Fibroblast of upper back skin (primary cell): ENCODE measurements at places on chromosomes 3 and 15.
A peak's percentile ranks its signal among the peaks of the same experiment; 100 is the strongest.

DNA sequence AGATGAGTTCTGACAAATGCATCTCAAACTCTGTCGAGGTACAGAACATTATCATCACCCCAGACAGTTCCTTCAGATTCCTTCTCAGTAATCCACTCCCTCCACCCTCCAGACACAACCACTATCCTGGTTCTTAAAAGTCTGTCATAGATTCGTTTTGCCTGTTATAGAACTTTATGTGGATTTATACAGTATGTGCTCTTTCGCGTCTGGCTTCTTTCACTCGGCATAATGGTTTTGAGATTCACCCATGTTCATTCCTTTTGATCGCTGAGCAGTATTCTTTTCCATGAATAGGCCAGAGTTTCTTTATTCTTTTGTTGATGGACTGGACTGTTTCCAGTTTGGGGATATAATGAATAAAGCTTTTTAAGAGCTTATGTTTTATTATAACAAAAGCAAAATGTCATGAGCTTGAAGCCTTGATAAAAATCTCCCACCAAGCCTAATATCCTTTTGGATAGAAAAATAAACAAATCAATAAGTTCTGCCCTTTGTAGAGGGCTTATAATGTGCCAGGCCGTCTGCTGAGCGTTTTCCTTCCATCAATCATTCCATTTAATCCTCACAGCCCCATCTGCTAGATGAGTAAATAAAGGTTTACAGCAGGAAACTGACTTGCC, 21.3 kb upstream of the RFTN1 start:
- DNase-seq = no peak

- DNase-seq = no peak
Measured at GRCh38 chr3:188268336-188268735, 114.4 kb downstream of the LPP start.

- DNase-seq = peak; percentile 87
Measured at GRCh38 chr3:69411346-69411745, 25.5 kb upstream of the FRMD4B start.

DNA sequence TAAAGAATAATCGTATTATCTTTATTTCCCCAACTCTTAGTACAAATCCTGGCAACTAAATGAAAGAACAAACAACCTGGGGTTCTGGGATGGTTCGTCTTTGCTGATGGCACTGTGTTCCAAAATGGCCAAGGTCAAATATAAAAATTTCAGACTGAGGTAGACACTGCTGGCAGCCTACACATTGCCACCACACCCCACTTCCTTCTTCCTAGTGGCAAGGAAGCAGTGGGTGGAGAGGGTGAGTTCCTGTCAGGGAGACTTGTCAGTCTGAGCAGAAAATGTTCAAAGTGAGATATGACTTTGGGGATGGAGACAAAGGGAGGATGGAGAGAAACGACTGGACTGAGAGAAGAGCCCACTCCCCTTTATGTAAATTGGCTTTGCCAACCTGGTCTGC, 69.6 kb downstream of the LMCD1 start:
- no peak for DNase-seq

DNA sequence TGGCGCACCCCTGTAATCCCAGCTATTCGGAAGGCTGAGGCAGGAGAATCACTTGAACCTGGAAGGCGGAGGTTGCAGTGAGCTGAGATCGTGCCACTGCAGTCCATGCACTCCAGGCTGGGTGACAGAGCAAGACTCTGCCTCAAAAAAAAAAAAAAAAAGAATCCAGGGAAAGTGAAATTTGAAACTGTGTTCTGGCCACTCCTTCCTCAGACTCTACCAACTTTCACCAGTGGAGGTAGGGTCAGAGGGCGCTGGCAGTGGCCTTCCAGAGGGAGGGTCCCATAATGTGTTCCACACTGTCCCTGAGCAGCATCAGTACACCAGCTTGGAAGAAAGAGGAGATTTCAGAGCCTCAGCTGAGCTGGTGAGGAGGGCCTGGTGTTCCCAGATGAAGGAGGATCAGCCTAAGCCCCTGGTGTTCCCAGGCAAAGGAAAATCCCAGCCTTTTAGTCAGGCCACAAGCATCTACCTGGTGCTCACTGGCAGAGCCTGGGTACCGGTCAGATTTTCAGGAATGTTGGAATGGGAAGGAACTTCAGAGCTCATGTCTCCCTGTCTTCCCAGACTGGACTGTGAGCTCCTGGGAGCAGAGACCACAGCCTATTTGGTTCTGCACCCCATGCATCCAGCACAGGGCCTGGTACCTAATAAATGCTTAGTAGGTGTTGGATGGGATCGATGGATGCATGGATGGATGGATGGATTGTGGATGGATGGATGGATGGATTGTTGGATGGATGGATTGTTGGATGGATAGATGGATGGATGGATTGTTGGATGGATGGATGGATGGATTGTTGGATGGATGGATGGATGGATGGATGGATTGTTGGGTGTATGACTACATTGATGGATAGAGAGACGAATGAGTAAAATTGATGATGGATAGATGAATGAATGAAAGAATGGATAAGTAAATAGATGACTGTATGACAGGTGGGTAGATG, 117.9 kb downstream of the CORO2B start:
- DNase-seq = peak; percentile 38

DNA sequence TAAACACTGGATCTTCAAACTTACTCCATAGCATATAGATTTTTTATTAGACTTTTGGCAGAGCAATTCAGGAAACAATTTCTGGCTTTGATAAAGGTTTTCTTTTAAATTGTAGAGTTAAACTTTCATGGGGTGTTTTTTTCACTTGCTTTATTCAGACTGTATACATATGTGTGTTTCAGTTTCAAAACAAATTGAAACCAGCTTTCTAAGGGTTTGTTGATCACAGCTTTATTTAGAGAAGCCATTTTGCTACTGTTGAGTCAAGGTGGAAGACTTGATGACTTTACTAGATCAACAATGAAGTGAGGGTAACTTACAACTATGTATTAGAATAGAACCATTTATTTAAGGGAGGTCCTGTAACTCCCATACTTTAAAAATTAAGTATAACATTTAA, 6.2 kb downstream of the UBE2E1 start:
- DNase-seq = no peak

GRCh38 chr3:149000206-149000745, 8.9 kb downstream of the GYG1 start:
- DNase-seq = no peak

GRCh38 chr3:43378066-43378935, 92.0 kb downstream of the SNRK start:
- peak; percentile 25 for DNase-seq

- DNase-seq = no peak
Measured at GRCh38 chr3:134198414-134198813, 52.2 kb downstream of the RYK start.

DNA sequence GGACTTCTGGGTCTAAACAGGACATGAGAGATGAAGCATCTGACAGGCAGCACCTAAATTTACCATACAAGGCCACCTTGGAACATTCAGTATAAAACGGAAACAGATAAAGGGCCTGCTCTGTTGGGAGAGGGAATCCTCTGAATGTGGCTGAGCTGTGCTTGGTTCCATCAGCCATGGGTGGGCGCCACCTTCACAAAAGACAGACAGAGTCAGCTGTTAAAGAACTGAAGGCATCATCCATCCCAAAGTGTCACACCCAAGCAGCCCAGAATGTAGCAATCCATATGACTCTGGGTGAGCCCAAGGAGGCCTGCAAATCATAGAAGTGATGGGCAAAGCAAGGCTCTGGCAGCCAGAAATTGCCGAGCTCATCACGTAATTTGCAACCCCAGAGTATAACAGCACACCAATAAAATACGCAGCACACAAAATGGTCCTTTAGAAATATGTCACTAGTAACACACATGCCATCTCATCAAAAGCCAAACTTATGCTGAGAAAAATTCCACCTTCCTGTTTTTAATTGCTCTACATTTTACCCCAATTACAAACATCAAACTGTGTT, 24.8 kb upstream of the RBP1 start:
- DNase-seq = no peak

GRCh38 chr3:142947352-142947751, 16.1 kb downstream of the PAQR9 start:
- DNase-seq = no peak

DNA sequence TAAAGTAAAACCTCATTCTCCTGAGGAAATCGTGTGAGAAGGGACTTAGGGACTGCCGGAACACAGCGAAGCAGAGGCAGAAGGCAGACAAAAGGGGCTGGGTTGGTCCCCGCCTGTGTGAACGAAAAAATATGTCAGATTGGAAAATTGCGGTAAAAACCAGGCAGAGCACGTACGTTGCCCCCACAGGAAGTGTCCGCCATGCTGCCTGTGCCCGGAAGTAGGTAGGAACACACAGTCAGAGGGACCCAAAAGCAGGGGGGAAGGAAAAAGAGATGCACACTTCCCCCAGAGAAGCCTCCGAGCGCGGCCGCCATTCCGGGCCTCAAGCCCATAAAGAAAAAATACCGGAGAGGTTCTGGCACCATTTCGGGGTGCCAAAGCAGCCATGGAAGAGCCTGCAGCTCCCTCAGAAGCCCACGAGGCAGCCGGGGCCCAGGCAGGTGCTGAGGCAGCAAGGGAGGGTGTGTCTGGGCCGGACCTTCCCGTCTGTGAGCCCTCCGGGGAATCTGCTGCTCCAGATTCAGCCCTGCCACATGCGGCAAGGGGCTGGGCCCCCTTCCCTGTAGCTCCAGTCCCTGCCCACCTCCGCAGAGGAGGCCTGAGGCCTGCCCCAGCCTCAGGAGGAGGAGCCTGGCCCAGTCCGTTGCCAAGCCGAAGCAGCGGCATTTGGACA, at the start of gene MKRN3:
MKRN3 (plus strand) TSS at position 280 of the 676 bp plus-strand sequence; CDS start at position 389, 109 bp downstream.
- DNase-seq = peak; percentile 37

DNA sequence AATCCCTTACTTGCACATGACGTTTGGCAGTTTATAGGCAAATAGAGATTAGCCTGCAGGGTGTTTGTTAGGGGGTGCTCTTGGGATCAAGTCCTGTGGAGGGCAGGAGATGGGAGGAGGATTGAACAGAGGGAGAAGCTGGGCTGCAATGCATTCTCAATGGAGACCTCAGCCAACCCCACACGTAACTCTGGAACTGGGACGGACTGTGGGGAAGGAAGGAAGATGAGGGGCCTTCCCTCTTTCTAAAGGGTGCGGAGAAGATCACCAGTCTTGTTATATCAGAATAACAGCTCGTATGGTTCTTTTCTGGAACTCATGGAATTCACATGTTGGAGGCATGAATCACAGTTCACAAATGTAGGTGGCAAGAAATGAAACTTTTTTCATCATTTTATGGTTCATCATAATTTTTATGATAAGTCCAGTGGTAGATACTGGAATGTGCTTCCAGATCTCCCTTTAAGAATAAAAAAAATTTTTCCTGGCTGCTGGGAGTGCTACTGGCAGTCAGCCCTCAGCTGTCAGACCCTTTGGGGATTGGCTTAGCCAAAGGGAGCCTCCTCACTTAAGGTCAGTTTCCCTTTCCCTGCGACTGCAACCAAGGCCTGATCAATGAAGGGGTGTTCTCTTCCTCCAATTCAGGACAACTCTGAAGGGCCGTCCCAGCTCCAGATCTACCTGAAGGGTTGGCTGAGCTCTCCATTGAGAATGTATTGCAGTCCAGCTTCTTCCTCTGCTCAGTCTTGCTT, 20.5 kb upstream of the LYZL4 start:
- peak; percentile 20 for DNase-seq

DNA sequence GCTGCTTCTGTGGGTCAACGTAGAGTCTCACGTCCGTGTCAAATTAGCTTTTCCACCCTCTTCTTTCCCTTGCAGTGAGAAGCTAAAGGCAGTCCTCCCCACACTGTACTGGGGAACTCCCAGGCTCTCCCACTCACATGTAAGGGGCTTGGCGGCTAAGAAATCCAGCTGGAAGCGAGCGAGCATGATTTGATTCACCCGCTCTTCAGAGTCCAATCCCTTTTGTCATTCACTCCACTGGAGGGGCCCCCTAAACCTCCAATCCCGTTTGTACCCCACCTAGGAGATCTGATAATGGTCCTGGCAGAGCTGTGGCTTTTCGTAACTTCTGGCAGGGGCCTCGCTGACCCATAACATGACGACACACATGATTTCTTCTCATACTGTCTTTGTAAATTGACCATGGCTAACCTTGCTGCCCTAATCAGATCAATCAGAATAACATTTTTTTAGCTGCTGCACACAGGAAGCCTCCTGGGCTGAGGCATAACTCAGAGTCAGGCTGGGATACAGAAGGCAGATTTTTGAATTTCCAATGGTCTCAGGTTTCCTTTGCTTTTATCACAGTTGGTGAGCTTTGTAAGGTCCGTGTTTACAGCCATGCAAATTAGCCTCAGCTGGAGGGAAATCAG, 235.2 kb downstream of the GREM1 start:
- DNase-seq = peak; percentile 81

- no peak for DNase-seq
Measured at GRCh38 chr3:173266441-173266840, 125.4 kb upstream of the SPATA16 start.

GRCh38 chr15:29871401-29871800, 49.1 kb upstream of the TJP1 start:
- no peak for DNase-seq

DNA sequence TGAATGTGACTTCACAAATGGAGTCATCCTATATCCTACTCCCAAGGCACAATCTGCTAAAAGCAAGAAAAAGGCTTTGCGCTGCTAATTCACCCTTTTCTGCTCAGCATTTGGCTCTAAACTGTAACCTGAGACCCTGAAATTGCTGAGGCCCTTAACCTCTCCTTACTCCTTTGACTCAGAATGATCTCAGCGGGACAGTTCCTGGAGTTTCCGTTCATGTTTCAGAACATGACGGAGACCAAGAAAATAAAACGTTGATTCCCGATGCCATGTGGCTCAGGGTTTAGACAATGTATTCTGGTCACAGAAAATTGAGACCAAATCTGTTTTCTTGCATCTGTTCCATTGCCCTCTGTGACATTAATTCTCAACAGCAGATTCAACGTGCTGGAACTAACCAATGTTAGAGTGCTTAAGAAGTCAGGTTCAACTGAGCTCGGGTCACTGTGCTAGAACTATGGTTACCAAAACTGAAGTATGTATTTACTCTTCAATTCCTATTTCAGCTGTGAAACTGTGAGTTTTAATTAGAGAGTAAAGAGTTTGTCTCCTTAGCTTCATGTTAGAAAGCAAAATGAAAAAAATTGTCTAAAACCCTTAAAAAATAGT, 45.4 kb upstream of the TMC3 start:
- peak; percentile 69 for DNase-seq

- no peak for DNase-seq
Measured at GRCh38 chr15:31264559-31265089, 62.0 kb upstream of the KLF13 start.

- no peak for DNase-seq
Measured at GRCh38 chr15:75368689-75369239, 357 bp upstream of the MAN2C1 start.

GRCh38 chr3:148457886-148458285, 239.8 kb upstream of the AGTR1 start:
- no peak for DNase-seq

GRCh38 chr3:189714991-189715961, 84.1 kb downstream of the TP63 start:
- DNase-seq = peak; percentile 95

GRCh38 chr15:84873997-84874396, 10.5 kb upstream of the SLC28A1 start:
- DNase-seq = no peak

DNA sequence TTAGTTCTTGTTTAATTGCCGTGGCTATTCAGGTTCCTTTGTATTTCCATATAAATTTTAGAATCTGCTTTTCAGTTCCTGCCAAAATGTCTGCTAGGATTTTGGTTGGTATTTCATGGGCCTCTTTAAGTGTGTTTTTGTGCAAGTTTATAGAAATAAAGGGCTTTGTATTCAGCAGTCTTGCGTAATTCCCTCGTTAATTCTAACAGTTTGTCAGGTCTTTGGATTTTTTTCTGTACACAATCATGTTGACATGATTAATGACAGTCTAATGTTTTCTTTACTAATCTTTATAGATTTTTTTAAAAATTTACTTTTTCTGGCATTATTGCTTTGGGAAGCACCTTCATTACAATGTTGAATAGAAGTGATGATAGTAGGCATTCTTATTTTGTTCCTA, 120.9 kb downstream of the NEK11 start:
- no peak for DNase-seq
